Effector memory CD8-positive, alpha-beta T cell (primary cell): ENCODE measurements at places on chromosomes 16 and 17.

DNA sequence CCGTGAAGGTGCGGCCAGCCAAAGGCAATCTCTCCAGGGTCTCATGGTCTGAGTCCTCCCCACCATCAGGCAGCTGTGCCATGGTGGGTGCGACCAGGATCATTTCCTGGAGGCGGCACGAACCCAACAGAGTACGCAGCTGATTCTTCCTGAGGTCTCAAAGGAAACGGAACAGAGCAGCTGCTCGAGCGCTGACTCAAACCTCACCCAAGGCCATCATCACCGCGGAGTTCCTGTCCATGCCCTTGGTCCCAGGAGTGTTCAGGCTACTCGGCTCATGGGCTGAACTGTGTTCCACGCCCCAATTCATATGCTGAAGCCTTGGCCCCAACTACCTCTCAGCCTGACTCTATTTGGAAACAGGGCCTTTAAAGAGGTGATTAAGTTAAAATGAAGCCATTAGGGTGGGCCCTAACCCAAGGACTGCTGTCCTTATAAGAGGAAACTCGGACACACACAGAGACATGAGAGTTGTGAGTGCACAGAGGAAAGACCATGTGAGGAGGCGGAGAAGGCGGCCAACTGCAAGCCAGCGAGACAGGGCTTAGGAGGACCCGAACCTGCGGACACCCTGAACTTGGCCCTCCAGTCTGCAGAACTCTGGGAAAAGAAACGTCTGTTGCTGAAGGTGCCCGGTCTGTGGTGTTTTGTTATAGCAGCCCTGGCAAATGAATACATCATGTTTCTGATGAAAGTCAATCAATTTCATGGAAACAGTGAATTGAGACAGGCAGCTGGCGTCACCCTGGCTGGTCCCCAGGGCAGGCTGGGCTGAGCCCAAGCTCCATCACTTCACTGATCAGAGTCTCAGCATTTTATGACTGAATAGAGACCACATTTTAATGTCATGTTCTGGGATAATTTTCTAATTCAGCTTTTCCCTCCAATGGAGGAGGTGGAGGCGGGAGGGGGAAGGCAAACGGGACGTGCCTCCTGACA is 13.7 kb downstream of the MXRA7 start:
- DNase-seq: no peak

DNA sequence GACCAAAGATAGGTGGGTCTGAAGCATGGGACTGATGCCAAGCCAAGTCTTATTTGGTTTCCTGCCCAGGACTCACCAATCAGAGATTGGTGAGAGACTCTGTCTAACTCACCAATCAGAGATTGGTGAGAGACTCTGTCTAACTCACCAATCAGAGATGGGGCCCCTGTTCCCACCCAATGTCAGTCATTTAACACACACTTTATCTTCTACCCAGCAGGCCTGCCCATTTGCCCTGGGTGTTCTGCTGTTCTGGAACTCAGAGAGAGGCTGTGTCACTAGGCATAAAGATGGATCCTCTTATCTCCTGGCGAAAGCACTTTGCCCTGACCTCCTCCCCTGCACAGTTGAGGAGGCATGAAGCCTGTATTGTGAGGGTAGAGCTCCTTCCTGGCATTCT is 5.4 kb upstream of the RHOT1 start:
- no peak for DNase-seq

GRCh38 chr16:48250520-48251278 is 3.4 kb upstream of the ABCC11 start:
- DNase-seq: no peak

- no peak for DNase-seq
These were observed 2.2 kb upstream of the AURKB start for GRCh38 chr17:8212312-8213180.

- peak; percentile 71 for DNase-seq
These were observed at the start of gene SF3B3 for GRCh38 chr16:70523743-70524398. SF3B3 (plus strand) TSS chr16:70523816; CDS start chr16:70526657, 2,841 bp downstream.

DNA sequence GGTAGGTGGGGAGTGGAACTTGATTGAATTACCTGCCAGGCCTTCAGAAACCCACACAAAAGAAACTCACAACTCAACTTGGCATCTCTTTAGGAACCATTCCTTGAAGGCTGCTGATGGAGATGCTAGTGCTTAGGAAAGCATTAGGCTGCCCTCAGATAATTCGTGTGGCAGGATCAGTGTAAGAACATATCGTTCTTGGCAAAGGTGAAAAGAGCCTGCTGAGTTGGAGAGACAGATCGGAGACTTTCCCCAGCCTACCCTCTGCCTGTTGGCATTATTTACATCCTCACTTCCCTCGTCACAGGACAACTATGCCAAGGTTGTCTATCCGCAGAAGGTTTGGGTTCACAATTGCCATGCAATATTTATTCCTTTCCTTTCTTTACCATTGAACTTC is 120.0 kb upstream of the HS3ST3A1 start:
- DNase-seq: no peak

DNA sequence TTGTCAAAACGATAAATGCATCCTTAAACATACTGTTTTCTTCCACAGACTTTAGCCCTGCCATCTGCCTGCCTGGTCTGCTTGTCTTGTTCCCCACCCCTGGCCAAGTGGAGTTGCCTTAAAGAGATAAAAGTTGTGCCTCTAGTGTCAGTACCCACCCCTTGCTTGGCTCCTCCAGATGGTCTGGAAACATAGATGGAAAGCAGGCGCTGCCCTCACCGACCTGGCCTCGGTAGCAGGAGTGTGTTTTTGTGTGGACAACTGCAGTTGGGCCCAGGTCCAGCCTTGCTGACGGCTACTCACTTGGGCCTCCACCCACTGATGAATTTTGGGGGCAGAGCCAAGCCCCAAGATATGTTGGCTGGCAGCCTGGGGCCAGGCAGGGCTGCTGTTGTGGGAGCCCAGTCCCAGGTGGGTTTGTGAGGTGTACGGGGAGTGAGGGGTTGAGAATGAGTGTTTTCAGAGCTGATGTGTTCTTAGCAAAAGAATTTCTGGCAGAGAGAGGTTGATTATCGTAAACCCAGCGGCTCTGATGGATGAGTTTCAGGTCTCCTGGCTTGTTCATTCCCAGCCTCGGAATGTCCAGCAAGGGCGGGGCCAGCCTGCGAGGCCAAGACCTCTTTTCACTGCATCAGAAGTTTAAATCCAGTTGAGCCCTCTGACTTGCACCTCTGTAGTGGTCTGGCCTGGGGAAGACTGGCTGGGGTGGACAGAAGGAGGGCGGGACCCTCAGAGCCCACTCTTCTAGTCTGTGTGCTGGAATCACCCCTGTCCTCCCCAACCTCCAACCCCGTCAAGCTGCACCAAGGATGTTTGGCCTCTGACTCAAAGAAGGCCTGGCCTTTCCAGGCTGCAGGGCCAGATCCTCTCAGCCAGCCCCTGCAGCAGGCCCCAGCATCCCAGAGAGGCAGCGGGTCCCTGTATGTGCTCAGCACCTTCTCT is 179.7 kb downstream of the RAB11FIP4 start:
- DNase-seq: no peak

GRCh38 chr16:65070831-65071432 is 50.9 kb downstream of the CDH11 start:
- no peak for DNase-seq

DNA sequence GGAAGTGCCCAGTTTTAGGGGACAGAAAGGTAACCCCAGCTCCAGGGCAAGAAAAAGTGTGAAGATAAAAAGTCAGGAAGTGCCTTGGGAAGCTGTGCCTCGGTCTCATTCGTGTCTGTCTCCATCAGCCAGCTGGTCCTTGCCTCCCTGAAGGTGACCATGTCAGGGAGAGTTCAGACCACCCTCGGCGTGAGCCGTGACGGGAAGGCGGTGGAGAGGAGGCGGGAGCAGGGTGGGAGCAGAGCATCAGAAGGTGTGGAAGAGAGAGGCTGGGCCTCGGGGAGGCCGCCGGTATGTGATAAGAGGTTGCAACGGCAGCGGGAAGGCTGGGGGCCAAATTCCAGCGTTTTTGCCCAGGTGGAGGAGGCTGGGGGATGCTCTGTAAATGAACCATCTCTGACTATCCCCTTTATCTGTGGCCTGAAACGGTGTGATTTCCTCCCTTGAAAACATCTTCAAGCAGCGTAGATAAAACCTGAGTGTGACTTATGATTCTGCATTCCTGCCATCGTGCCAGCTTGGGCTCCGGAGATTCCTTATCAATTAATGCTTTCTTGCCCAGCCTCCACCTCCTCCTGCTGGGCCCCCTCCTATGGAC is 251.8 kb downstream of the IRF8 start:
- no peak for DNase-seq

DNA sequence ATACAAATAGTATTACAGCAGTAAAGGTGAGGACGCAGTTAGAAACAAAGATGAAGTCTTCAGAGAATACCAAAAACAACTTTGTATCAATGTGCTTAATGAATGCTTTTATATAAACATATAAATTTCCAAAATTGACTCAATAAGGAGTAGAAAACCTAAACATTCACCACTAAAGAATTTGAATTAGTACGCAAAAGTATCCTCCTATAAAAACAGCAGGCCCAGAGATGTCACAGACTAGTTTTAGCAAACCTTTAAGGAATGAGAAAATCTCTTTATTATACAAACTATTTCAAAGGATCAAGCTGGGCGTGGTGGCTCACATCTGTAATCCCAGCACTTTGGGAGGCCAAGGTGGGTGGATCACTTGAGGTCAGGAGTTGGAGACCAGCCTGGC is 86.2 kb downstream of the OR1D5 start:
- DNase-seq: no peak

DNA sequence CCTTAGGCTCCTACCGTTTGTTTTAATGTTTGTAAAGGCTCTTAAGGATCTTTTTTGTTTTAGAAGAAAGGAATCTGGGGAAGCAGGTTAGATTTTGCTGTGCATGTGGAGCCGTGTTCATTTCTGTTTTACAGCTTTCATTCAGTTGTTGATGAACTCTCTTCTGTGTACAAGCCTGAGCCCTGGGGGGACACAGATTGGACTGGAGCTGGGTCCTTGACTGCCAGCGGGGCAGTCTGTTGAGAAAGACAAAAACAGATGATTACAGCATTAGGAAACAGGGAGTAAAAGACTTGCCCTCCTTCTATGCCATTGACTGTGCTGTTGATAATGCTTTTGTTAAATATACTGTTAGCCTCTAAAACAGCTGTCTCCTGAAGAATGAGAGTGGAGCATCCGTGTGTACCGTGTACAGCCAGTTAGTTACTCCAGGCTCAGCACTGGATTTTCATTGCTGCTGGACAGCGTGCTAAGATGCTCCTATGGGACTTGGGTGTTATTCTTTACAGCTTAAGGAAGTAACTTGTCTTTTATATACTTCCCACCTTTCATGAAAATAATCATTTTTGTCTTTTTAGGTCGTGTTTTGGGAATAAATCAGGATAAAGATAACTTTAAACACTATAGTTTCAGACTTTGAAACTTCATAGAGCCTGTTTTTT is 3.2 kb downstream of the MAP1LC3B start:
- no peak for DNase-seq

- DNase-seq: no peak
These were observed 6.7 kb upstream of the CAPN15 start for GRCh38 chr16:520847-521246.

GRCh38 chr17:28751600-28752366 is 8.0 kb downstream of the TRAF4 start:
- DNase-seq: no peak

DNA sequence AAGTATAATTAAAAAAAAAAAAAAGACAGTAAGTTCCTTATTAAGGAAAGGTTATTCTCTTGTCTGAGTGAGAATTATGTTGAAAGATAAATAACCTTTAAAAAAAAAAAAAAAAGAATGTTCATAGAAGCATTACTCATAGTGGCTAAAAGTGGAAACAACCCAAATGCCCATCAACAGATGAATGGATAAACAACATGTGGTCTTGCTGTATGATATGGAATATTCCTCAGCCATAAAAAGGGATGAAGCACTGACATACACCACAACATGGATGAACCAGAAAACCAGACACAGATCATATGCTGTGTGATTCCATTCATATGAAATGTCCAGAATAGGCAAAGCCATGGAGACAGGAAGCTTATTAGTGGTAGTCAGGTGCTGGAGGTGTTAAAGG is 9.2 kb upstream of the CCNF start:
- DNase-seq: no peak

DNA sequence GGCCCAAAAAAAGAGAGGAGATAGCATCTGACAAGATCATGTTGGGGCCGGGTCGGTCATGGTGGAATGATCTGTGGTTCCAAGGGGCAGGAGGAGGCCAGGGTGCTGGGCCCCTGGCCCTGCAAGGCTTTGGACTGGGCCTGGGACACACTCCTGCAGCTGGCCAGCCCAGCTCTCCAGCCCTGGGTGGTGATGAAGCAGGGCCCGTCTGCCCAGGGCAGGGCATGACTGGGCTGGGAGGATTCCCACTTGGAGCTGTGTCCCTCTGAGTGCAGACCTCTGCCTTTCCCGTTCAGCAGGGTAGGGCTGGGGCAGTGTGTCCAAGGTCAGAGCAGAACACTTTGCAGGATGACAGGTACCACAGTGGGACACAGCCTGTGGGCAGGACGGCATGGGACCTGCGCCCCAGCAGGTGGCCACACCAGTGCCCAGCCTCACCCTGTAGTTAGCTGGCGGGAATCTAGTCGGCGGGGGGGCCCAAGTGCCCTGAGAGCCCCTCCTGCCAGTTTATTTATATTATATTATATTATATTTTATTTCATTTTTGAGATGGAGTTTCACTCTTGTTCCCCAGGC is 27.6 kb upstream of the MYO15B start:
- no peak for DNase-seq

DNA sequence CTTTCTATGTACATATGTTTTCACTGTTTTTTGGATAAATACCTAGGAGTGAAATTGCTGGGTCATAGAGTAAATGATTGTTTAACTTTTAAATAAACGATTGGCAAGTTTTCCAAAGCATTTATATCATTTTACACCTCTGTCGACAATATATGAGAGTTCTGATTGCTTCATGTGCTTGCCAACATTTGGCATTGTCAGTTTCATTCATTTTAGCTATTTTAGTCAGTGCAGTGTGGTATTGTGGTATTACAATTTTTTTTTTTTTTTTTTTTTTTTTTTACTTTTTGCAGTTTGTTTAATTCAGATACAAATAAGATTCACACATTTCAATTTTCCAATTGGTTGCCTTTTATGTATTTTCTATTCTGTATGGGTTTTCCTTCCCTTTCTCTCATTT is 26.0 kb downstream of the TADA2A start:
- DNase-seq: no peak

DNA sequence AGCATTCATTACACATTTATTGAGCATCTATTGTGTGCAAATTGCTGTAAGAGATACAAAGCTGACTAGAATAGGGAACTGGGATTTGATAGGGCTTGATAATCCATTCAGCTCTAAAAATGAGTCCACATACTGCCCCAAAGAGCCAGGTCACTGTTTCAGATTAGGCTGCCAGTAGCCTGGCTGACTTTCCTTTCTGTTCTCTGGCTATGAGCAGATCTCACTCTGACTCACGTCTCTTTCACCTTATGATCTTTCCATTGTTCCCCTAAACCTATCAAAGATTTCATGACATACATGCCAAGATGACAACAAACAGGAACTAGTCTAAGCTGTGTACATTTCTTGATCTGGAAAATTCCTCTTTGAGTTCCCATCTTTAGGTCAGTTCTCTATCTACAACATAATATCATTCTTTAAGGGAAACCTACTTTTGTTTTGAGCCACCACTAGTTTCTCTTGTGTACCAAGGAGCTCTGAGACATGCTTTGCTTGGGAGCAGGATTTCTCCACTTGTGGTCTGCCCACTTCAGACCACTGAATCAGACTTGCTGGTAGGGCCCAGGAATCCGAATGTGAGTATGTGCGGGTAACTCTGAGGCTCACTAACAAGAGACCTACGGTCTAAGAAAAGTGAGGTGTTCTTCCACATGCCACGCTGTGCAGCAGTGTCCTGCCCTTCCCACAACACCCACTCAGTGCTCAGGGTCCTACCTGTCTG is 40.9 kb upstream of the ICAM2 start:
- DNase-seq: no peak
